Fibroblast of mammary gland (primary cell): ENCODE measurements at places on chromosomes 7 and 10.

DNA sequence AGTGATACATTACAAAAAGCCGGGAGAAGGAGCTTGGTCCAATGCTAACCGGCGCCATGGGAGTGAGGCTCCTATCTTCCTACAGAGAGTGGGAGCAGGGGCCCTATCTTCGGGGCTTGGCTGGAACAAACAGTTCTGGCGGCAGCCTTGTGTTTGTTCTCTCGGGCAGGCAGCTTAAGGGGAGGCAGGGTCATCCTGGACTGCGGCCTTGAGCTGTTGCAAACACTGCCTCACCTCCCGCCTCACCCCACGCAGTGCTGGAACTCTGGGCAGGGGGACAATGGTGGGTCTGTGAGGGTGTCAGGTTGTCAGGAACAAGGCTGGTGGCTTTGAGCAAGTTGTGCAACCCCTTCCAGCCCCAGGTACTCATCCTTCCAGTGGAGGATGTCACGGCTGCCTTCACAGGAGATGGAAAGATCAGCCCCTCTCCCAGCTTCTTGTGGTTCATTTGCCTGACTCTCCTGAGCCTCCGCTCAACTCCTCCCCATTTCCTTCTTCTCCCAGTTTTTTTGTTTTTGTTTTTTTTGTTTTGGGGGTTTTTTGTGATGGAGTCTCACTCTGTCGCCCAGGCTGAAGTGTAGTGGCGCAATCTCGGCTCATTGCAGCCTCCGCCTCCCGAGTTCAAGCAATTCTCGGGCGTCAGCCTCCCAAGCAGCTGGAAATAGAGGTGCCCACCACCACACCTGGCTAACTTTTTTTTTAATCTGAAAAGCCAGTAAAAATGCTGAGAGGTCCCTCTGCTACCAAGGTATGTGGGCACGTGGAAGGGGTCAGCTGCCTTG lies 57.4 kb downstream of the SPOCK2 start:
- DNase-seq = no peak

DNA sequence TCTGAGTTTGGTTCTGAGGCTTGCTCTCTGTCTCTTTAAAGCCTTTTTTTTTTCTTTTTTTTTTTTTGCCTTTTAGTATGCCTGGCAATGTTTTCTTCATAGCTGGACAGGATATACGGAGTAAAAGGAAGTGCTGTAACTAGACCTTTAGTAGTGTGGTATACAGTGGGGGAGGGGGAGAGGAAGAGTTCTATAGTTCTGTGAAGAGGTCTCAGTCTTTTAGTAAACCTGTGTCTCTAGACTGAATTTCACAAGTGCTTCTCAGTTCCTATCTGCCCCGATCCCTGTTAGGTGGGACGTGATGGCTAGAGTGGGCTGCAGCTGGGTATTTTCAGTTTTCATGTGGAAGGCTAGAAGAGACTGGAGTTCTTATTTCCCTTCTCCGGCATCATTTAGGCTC lies 3.1 kb upstream of the ABCC2 start:
- DNase-seq = peak; percentile 80

DNA sequence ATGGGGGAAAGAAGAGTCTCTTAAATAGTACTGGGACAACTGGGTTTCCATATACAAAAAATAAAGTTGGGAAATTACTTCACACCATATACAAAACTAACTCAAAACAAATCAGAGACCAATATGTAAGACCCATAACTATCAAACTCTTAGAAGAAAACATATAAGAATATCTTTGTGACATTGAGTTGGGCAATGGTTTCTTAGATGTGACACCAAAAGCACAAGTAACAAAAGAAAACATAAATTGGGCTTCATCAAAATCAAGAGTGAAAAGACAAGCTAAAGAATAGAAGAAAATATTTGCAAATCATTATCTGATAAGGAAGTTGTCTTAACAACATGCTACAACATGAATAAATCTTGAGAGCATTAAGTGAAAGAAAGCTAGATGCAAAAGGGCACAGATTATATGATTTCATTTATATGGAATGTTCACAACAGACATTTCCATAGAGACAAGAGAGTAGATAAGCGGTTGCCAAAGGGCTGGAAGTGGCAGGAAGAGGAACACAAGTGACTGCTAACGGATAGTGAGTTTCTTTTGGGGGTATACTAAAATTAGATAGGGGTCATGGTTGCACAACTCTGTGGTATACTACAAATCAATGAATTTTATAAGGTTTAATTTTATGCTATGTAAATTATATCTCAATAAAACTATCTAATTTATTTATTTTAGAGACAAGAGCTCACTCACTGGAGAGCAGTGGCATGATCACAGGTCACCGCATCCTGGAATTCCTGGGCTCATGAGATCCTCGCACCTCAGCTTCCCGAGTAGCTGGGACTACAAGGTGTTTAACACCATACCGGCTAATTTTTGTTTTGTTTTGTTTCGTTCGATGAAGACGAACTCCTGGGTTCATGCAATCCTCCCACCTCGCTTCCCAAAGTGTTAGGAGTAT lies 35.4 kb downstream of the JMJD1C start:
- peak; percentile 61 for DNase-seq

DNA sequence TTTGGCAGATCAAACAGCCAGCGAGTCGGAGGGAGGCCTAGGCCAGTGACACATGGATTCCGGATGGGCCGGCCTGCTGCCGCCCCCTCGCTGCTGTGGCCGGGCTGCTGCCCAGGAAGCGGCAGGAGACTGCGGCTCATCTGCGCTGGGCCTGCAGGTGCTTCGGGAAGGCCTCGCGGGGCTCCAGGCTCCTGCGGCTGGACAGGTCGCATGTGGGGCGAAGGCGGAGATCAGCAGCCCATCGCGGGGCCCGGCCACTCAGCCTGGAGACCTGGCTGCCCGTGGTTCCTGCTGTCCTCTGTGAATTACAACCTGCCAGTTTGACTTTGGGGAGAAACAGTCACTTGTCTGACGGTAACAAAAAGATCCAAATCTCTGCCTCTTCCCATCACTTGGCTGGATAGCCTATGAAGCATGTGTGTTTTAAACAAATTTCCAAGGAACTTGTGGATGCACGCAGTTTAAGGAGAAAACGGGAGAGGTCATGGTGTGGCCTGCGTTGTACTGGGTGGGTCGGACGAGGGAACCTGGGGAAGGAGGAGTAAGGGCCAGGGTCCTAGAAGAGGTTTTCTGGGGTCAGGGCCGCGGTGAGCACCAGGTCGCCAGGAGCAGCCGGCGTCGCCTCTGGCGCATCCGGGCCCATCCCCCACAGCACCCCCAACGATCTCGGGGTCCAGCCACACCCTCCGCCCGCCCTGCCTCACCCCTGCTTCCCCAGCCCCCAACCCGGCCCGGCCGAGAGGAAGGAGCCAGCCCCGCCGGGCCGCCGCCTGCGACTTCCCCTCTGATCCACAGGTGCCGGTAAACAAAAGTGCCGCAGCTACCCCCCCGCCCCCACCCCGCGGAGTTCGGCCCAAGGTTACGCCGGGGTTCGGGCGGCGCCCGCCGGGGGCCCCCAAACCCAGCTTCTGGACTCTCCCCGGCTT lies 1.6 kb downstream of the SPOCK2 start:
- peak; percentile 22 for DNase-seq

DNA sequence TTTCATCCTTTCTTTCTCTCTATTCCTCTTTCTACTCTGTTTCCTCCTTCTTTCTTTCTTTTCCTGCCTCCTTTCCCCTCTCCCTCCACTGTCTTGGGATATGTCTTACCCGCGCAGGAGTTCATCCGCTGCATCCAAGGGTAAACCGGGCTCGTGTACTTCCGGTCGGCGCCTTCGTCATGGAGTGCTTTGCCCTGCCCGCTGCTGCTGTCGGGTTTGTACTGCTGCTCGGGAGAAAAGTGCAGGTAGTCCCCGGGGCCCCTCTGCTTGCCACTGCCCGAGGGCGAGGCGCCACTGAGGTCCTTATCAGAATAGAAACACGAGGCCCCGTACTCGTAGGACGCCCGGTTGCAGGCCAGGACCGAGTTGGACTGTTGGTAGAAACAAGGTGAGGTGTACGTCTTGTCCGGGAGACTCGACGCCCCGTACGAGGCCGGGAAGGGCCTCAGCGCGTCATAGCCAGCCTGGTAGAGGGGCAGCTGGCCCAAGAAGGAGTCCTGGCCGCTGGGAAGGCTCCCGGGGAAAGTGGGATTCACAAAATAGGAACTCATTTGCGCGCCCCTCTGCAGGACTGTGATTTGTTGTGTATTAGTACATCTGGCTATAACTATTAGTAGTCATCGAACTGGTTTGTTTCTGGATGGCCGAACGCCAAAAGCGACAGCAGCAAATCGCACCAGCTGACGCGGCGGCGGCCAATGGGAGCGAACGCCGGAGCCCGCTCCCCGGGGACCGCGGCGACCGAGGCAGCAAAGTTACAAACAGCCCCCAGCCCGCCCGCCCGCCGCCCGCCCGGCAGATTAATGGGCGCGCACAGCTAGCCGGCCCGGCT lies at the start of gene HOXA6:
Gene HOXA6 (minus strand): TSS at position 576 of the 832 bp plus-strand sequence. CDS start 25 bp downstream, at position 551.
- DNase-seq = peak; percentile 80
